ENCODE measurements at places on chromosomes 6 and 20.

DNA sequence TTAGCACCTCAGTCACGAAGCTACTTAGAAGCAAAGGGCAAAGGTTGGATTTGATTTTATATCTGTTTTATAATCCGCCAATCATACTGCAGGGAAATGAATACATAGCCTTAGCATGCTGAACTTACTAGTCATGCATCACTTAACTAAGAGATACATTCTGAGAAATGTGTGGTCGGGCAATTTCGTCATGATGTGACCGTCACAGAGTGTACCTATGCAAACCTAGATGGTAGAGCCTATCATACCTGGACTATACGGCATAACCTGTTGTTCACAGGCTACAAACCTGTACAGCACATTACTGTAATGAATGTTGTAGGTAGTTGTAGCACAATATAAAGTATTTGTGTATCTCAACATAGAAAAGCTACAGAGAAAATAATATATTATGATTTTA lies 345.2 kb upstream of the RGS17 start:
- no peak for DNase-seq

GRCh38 chr6:116101302-116101718 lies 657 bp downstream of the NT5DC1 start:
- no peak for DNase-seq

DNA sequence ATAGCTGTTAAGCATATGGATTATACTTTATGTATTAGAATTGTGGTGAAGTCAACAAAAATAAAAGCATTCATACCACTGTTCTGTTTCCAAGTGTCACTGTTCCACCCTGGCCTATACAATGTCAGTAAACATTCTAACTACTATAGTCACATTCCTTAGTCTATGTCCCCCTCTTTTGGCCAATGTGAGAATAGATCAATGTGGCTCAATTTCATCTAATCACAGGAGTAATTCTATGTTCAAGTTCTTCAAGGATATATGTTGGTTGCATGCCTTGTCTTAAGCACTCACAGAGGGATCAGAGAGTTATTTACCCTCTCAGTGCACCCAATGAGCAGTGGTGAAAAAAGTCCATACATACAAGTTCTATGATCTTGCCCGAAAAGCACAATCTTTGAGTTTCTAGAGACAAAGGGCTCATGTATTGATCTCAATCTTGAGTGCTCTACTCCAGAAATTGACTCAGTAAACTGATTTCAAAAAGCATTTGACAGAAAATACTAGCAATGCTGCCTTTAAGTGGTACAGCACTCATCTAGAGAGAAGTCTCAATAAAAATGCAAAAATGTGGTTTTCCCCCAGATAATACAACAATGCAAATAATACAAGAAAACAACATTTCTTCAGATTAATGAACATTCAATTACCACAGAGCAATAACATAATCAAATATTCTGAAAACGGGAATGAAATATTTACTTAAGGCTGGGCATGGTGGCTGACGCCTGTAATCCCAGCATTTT lies 16.5 kb downstream of the SMLR1 start:
- DNase-seq: no peak

GRCh38 chr6:4487538-4487937 lies 288.7 kb upstream of the CDYL start:
- DNase-seq: no peak
